RPMI7951 (cell line): ENCODE measurements at places on chromosomes 2 and 18.

GRCh38 chr2:221715523-221716247 is 143.6 kb upstream of the EPHA4 start:
- no peak for DNase-seq

DNA sequence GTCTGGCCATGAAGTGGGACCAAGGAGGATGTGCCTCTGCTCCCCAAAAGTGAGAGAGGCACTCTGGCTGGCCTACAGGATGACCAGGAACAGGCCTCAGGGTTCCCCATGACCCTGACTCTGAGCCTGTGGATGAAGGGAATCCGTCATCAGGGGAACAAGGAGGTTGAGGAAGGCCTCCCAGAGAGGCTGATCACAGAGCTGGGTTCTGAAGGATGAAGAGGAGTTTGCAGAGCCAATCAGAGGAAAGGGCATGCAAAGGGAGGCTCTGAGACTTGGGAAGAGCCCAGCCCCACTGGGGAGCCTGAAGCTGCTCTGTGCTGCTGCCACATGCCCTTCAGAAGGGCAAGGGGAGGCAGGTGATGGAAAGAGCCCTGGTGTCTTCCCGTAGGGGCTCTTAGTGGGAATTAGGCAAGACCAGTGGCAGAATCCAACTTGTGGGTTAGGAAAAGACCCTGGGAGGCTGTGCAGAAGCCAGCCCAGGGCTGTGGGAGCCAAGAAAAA is 141.3 kb upstream of the ID2 start:
- DNase-seq, result no peak

DNA sequence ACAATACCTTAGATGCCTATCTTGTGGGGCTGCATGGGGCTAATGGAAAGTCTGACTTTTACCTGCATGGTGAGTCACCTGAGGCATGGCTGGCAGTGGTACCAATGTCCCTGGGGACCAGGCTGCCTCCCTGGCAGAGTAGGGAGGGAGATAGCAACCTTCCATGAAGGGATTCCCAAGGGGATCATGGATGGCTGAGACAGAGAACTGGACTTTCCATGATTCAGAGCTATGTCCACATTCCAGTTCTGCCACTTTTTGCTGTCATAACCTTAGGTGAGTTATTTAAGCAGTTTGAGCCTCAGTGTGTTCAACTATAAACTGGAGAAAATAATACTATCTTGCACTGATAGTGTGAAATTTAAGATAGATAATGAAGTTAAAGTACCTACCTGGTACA is 178.6 kb downstream of the SETBP1 start:
- no peak for DNase-seq

GRCh38 chr2:85797921-85798320 is 44.1 kb downstream of the ATOH8 start:
- DNase-seq, result peak; percentile 63

- no peak for DNase-seq
Measured at GRCh38 chr2:204135752-204136151, 199.2 kb downstream of the ICOS start.

DNA sequence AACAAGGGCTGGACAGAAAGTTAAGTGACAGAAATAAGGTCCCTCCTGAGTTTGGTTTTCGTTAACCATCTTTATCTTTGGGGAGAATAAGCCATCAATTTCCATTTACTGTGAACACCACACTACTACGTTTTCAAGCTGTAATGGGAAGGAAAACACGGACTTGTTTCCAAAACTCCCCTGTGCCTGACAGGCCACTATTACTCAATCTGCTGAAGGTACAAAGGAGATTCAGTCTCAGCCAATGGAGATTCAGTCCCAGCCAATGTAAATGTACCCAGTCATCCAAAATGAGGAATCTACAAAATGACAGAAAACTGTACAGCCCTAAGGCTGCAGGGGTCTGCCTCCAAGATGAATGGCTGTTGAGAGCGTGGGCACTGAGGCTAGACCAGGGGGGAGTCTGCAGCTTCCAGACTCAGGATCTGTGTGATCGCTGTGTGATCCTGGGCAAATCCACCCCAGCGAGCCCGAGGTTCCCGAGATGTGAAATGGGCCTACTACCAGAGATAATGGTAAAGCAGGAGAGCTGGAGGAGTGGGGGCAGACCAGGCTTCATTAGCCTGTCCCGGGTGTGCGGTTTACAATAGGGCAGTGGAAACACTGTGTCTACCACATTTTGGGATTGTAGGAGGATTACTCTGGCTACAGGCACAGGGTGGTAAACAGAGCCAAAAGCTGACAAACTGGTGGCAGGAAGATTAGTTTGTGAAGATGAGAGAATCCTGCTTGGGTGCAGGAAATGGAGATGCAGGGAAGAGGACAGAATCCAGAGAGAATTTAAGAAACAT is 284.8 kb downstream of the STK39 start:
- no peak for DNase-seq

- DNase-seq, result peak; percentile 88
Measured at GRCh38 chr18:25289001-25289631, 62.9 kb downstream of the ZNF521 start.

DNA sequence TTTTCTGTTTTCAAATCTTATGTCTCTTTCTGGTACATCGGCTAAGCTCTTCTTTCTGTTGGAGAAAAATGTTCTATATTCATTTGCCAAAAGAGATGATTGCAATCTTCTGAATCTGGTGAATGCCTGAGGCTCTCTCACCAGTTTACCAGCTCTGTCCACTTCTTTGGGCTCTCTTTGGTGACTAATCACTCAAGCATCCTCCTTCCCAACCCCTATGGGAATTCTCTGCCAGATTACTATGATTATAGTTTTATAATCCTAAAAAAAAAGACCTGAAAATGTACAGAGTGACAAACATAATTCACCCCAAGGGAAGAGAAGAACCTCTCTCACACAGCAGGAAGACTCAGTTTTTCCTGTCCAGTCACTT is 187.3 kb downstream of the CAMKMT start:
- peak; percentile 94 for DNase-seq
